ENCODE measurements at places on chromosomes 2 and 18. TPM values are rescaled to one million over a fixed set of nuclear protein-coding genes. Genes with fewer than 3 reads are reported as not detected.

The RAB6C gene
- not detected for total RNA-seq

The GPR75 gene
- total RNA-seq: 2.3 TPM

The AGAP1 gene
- 15.4 TPM for total RNA-seq

The CD8A gene
- total RNA-seq: not detected

The SLC9A4 gene
- not detected for total RNA-seq

The SCG2 gene
- total RNA-seq: 5.0 TPM

The DSG1 gene
- total RNA-seq: not detected

DNA sequence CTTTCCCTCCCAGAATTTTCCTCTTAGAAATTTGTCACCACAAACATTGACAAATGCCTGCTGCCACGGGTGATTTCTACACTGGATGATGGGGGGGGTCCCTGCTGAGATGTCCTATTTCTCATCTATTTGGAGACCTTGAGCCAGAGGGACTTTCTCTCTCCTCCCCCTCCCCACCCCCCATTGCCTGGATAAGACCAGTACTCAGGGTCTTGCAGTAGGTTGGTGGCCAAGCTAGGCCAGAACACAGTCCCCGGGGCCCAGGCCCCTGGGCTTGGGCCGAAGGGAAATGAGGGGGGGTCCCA lies 560 bp upstream of the DUSP2 start:
- H3K4me3 ChIP-seq: no peak overlapping the region
- DNase-seq: no peak
- H3K36me3 ChIP-seq: peaks cover 6% of the 10 kb centered on the region
- peaks cover 14% of the 10 kb centered on the region for H3K27me3 ChIP-seq
- H3K4me1 ChIP-seq: peaks cover 44% of the 10 kb centered on the region

GRCh38 chr2:190785334-190785733 lies 95.3 kb upstream of the GLS start:
- H3K36me3 ChIP-seq: no peaks in the 10 kb centered on the region
- H3K4me3 ChIP-seq: no peak overlapping the region
- no peaks in the 10 kb centered on the region for H3K4me1 ChIP-seq

DNA sequence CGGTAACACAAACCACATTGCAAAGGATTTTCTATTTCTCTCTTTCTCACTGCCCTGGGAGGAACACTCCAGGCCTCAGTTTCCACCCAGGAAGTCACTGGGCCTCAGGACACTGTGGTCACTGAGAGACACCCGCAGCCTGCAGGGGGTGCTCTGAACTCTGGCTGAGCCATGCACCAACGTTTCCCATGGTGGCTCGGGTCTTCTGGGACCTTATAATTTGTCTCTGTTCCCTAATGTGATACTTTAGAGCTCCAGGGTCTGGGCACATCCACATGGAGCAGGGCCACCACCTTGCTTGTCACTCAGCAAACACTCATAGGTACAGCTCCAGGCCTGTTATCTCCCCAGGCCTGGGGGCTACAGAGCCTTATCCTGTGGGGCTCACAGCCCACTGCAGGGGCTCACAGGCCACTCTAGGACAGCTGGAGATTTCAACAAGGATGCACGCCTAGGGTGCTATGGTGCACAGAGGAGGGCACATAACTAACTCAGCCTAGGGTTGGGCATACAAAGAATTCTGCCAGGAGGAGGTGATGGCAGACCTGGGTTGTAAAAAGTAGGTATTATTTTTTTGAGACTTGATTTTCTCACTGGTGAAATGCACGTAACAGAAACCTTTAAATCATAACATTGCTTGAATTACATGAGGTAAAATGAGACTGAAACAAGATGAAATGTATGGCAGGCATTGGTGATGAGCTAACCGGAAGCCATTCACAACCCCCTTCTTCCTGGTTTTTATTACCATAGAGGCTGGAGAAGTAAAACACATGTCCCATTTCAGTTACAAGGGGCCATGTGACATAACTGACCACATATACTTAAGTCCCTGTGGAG lies 3.0 kb upstream of the HS1BP3 start:
- H3K27ac ChIP-seq: no peak overlapping the region
- H3K27me3 ChIP-seq: peaks cover 5% of the 10 kb centered on the region

- no peak for DNase-seq
- no peaks in the 10 kb centered on the region for H3K27me3 ChIP-seq
- no peak overlapping the region for H3K27ac ChIP-seq
- no peak overlapping the region for H3K4me3 ChIP-seq
- H3K4me1 ChIP-seq: no peaks in the 10 kb centered on the region
Observed at GRCh38 chr2:51013933-51014526, 17.9 kb downstream of the NRXN1 start.

GRCh38 chr18:62784966-62785413 lies 69.6 kb downstream of the PHLPP1 start:
- no peak for DNase-seq
- H3K36me3 ChIP-seq: no peaks in the 10 kb centered on the region
- H3K27ac ChIP-seq: no peak overlapping the region

DNA sequence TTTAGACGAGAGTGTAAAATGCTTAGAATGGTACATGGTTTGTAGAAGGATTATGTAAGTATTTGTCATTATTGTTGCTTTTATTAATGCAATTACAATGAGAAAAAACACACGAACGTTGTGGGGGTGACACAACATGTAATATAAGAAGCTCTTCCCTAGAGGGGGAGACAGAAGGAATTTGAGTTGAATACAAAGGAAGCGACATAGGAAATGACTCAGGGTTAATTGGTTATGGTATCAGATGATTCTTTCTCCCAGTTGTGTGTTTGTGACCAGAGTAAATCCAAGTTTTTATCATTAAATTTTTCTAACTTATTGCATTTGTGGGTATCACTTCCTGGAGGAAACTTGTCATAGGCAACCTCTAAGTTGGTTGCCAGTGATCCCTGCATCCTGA lies 625.6 kb upstream of the CDH2 start:
- peaks cover 18% of the 10 kb centered on the region for H3K4me1 ChIP-seq
- no peaks in the 10 kb centered on the region for H3K36me3 ChIP-seq
- peak overlapping the region; percentile 59 for H3K27ac ChIP-seq

DNA sequence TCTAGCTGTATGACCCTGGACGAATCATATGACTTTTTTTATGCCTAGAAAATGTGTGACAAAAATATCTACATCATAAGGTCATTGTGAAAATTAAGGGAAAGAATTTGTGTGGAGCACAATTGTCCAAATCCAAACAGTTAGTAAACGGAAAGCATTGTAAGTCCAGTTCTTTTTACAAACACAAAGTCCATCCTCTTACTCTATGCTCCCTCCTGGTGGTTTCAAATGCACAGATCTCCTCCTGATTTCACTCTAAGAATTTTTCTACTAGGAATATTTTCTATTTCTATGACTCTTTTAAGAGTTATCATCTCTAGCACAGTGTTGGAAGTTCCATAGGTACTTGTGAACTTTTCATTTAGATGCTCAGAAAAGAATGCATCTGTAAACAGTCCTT lies 125.2 kb upstream of the ARL5A start:
- H3K27me3 ChIP-seq: no peaks in the 10 kb centered on the region
- DNase-seq: no peak
- no peaks in the 10 kb centered on the region for H3K4me1 ChIP-seq
- no peak overlapping the region for H3K4me3 ChIP-seq
- H3K36me3 ChIP-seq: no peaks in the 10 kb centered on the region

DNA sequence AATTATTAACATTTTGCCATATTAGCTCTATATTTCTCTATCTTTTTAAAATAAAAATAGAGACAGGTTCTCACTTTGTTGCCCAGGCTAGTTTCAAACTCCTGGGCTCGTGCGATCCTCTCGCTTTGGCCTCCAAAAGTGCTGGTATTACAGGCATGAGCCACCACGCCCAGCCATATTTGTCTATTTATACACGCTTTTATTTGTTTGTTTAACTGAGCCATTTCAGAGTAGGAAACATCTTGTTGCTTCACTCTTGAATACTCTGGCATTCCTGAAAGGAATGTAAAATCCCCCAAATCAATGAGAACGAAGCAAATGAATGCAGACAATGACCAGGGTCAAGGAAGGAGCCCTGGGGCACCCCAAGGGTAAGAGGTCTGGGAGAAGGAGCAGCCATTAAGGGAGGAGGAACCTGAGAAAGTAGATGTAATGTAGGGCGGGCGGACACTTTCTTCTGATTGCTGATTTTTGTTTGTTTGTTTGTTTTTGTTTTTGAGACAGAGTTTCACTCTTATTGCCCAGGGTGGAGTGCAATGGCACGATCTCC lies 31.7 kb upstream of the RAB1A start:
- H3K4me1 ChIP-seq: peaks cover 49% of the 10 kb centered on the region
- peak overlapping the region; percentile 73 for H3K27ac ChIP-seq
- H3K36me3 ChIP-seq: no peaks in the 10 kb centered on the region
- no peak overlapping the region for H3K4me3 ChIP-seq

DNA sequence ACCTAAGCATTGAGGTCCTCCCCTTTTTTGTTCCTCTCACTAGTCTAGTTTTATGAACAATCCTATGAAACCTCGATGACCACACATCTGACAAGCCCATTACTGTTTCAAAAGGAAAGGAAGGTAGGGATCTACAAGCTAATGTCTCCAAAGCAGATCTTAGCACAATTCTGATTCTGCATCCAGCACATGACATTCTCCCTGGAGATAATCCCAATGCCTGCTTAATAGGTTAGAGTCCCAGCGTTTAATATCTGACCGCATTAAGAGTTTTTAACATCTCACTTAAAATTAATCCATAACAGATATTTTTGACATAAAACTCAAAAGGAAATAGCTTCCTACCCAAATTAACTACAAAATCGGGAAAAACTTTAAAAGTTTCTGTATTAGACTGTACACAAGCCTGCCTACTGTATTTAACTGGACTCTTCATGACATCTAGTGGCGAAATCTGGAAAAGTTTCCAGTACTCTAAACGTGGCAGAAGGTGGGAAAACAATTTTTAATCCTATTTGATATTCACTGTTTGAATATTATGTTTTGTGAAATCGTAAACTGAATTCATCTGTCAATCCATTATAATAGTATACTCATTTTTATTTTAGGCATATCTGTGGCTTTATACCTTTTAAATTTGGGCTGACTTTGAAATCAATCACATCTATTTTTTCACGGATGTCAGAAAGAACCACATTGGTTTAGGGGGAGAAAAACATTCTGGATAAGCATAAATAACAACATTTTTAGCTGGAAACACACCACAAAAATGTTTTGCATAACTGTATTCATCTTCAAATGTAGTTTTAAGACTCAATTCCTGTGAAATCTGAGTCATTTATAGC lies 62.4 kb downstream of the TXNL1 start:
- H3K27me3 ChIP-seq: no peaks in the 10 kb centered on the region
- H3K4me1 ChIP-seq: peaks cover 8% of the 10 kb centered on the region
- no peaks in the 10 kb centered on the region for H3K36me3 ChIP-seq
- no peak overlapping the region for H3K27ac ChIP-seq
- no peak for DNase-seq

- H3K4me3 ChIP-seq: no peak overlapping the region
- H3K4me1 ChIP-seq: no peaks in the 10 kb centered on the region
- no peak overlapping the region for H3K27ac ChIP-seq
- H3K36me3 ChIP-seq: no peaks in the 10 kb centered on the region
- H3K27me3 ChIP-seq: 0 out of 2 replicates have a peak, but pooled peaks cover 2% of the 10 kb centered on the region
Observed at GRCh38 chr2:104434318-104434792, 419.6 kb upstream of the POU3F3 start.

- DNase-seq: no peak
- H3K36me3 ChIP-seq: no peaks in the 10 kb centered on the region
- H3K27ac ChIP-seq: no peak overlapping the region
- H3K4me1 ChIP-seq: peaks cover 35% of the 10 kb centered on the region
Observed at GRCh38 chr18:23280844-23281243, 145.6 kb downstream of the CABLES1 start.

GRCh38 chr2:68119504-68119903 lies 38.2 kb upstream of the PNO1 start:
- no peaks in the 10 kb centered on the region for H3K36me3 ChIP-seq
- no peak overlapping the region for H3K27ac ChIP-seq
- H3K4me1 ChIP-seq: peaks cover 6% of the 10 kb centered on the region
- no peak for DNase-seq
- H3K27me3 ChIP-seq: no peaks in the 10 kb centered on the region
- H3K4me3 ChIP-seq: no peak overlapping the region

DNA sequence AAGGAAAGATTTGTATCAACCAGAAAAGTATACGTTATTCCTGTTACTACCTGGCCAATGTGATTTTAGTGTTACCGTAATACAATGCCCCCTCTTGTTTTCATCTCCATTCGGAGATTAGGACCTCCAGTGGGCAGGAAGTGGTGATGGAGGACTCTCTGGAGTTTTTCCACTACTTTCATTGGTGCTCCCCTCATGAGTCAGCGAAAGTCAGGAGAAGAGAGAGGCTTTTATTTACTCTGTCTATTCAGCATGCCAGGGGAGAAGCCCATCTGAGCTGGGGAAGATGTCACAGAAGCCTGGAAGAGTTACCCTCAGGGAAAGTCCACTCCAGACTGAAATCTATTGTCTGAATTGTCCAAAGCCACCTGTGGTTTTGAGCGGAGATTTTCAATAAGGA lies 88.2 kb upstream of the THUMPD2 start:
- H3K27ac ChIP-seq: no peak overlapping the region
- peaks cover 12% of the 10 kb centered on the region for H3K4me1 ChIP-seq
- H3K4me3 ChIP-seq: no peak overlapping the region
- no peaks in the 10 kb centered on the region for H3K27me3 ChIP-seq

GRCh38 chr2:134716721-134717243 lies 2.0 kb downstream of the TMEM163 start:
- H3K27me3 ChIP-seq: peaks cover 55% of the 10 kb centered on the region
- no peak overlapping the region for H3K27ac ChIP-seq
- no peak overlapping the region for H3K4me3 ChIP-seq
- peaks cover 4% of the 10 kb centered on the region for H3K4me1 ChIP-seq

DNA sequence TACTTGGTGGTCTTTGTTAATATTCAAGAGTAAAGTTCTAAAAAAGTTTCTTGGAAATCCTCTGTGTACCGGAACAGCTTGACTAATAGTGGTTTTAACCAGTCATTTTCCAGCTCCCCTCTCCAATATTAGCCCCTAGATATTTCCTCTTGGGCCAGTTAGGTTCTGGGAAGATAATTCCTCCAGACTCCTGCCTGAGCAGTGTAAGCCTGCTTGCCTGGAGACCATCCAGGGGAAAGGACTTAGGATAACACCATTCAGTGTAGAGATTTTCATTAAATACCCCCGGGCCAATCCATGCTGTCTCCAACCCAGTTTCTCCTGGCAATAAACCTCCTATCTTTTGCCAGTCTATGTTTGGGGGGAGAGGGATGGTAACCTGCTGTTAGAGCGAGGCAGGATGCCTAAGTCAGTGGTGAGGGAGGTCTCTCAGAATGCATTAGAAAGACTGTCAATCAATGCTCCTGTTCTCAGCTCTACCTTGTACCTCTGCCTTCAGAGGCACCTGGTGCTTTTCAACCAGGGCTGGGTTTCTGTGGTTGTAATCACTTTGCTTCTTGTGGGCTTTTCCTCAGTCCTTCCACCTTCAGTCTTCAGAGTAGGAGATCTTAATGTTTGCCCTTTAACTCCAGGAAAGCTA lies 186.4 kb downstream of the RNF152 start:
- H3K4me1 ChIP-seq: no peaks in the 10 kb centered on the region
- H3K4me3 ChIP-seq: no peak overlapping the region
- no peak overlapping the region for H3K27ac ChIP-seq
- no peaks in the 10 kb centered on the region for H3K36me3 ChIP-seq
- no peaks in the 10 kb centered on the region for H3K27me3 ChIP-seq

Data from SJSA1 (cell line).